Bronchial epithelial cell (primary cell): ENCODE measurements at places on chromosomes 5 and 9. TPM values are rescaled to one million over a fixed set of nuclear protein-coding genes. Genes with fewer than 3 reads are reported as not detected.
A peak's percentile ranks its signal among the peaks of the same experiment; 100 is the strongest.

DNA sequence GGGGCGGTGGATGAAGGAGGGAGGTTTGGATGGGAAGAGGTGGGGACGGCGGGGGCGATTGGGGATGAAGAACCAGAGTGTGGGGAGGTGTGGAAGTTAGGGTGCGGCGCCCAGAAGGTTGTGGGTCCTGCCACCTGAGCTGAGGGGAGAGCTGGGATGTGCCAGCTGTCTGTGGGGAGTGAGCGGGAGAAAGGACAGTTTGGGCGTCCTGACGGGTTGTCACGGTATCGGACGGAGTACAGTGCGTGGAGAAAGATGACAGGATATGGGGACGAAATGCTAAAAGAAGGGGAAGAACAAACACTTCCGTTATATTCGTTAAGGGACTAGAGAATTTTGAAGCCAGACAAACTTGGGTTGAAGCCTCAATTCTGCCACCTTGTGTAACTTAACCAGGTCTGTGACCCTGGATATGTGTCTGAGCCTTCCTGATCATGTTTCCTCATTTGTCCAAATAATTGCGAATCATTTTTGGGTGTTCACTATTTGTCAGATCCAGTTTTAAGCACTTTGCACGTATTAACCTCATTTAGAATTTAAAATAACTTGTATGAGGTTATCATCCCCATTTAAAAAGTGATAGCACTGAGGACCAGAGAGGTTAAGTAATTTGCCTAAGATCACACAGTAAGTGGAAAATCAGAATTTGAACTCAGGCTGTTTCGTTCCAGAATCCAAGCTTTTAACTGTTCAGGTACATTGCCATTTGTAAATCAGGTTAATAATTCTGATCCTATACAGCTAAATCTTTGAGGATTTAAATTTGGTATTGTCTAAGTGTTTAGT lies 689 bp downstream of the CNTRL start:
- peak; percentile 38 for DNase-seq

DNA sequence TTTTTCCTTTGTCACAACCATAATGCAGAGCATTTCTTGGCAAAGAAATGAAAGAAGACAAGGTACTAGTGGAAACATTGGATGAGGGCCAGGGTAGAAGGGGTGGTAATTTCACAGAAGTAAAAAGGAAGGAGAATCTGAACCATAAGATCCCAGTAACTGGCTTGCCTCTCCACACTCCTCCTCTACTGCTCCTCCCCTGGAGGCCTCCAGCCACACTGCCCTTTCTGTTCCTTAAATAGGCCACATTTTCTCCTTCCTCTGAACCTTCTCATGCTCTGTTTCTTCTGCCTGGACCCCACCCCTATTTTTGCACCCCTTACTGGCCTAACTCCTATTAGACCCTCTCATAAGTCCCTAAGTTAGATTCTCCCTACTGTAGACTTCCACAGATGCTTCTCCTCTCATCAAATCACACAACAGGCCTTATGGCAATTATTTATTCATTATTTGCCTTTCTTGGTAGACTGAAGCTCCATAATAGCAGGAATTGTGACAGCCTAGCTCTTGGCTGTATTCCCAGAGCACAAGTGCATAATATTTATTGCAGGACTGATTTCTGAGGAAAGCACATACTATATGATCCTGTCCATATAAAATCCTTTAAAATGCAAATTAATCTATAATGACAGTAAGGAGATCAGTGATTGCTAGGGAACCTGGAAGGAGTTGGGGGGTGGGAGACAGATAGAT lies 31.3 kb upstream of the GRIA1 start:
- DNase-seq = no peak

DNA sequence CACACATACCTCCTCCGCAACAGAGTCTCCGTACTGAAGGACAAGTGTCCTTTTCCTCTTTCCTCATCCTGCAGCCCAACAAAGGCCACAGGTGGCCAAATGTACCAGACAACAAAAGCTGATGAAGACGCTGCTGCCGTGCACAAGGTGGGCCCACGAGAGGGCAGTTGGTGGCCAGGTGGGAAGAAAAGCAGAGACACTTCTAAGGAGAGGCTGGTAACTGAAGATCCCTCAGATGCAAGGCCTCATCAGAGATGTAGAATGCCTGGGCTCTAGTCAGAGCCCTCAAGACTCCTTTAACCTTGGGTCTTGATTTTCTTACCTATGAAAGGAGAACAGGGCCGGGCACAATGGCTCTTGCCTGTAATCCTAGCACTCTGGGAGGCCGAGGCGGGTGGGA lies 75.7 kb downstream of the NRG2 start:
- no peak for DNase-seq

DNA sequence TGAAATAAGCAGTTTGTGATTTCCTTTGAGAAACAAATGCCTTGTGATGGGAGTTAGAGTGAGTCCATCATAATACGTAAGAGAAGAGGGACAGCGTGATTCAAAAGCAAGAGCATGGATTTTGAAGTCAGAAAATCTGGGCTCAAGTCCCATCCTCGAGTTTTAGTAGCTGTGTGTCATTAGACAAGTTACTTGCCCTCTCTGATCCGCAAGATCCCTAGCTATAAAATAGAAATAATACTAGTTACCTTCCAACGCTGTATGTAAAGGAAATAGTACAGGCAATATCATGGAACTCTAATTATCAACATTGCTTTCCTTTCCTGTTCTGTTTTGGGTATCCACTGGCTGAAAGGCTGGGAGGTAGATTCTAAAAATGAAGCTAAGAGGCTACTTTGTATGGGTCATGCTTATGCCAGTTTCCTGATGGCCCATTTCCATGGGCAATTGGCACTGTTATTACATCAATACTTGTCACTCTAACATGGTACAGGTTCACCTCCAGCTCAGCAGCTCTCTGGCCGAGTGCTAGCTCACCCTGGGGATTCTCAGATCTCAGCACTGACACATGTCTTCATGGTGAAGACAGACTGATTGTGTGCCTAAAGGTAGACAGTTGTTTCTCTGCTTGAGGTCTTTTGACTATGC lies 241.7 kb upstream of the KLF4 start:
- DNase-seq = no peak

DNA sequence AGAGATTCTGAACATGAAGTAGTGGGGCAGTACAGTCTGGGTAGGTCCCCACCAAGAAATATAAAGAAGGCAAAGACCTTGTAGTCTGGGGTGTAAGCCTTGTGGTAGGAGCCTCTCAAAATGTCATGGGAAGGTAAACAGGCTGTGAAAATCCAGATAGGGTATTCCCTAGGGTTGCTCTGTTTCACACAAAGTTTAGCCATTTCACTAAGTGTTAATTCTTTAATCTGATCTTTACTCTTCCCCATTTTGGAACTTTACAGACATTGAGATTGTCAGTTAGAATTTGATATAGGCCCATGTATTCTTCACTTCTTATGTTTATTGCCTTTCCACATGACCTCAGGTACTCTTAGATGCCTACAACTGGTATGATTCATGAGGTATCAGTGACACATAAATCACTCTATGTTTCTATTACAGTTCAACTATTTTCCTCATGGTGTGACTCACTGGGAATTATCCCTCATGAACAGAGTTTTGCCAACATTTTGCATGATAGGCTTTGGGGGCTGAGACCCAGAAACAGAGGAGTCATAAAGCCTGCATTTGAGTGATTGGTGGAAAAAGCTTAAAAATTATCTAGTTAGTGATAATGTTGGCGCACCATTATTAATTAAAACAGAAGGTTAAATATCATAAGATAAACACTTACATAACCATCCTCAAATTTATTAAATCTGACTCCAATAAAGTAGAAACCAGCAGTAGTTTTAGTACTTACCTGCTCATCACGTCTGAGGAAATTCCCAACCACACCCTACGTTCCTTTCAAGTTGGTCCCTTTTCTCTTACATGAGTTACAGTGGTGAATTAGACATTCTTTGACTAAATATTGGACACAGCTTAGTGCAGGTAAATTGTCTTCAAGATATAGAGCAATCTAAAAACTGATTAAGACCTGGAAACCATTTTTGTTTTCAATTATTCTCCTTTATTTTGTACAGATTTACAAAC lies 399.8 kb upstream of the MEF2C start:
- DNase-seq = peak; percentile 95

- no peak for DNase-seq
Measured at GRCh38 chr9:22141908-22142307, 132.8 kb upstream of the CDKN2B start.

GRCh38 chr9:84404095-84404686 lies 63.6 kb upstream of the SLC28A3 start:
- DNase-seq = peak; percentile 12

DNA sequence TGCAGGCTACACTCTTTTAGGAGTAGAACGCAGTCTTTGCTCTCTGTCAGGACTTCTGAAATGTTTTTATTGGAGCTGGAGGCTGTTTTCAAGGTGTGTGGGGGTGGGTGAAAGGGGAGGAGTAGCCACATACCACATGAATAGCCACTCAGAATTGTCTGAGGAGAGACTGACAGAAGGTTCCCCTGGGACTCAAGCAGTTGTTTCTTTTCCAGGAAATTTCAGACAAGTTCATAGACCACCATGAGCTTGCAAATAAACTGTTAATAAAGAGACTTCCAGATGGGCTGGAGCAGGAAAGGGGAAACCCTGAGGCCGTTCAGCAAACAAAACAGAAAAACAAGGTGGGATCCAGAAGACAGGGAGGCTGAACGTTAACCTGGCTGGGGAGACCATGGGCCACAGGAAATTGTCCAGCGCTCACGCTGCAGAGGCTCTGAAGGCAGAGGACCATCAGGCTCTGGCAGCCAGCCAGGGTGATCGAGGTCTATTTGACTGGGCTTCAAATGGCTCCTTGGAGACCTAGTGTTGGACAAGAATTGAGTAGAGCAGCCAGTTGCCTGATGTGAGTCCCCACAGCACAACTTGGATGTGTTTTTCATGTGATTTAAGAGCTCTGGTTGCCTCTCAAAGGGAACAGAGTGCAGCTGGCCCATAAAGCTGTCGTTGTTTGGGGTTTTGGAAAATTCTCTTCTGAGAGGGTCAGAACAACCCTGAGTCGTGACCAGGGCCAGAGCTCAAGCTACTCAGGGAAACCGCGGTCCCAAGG lies 159.2 kb upstream of the RAI14 start:
- DNase-seq = no peak

- DNase-seq = peak; percentile 66
Measured at GRCh38 chr5:66892716-66893115, 296.5 kb downstream of the MAST4 start.

DNA sequence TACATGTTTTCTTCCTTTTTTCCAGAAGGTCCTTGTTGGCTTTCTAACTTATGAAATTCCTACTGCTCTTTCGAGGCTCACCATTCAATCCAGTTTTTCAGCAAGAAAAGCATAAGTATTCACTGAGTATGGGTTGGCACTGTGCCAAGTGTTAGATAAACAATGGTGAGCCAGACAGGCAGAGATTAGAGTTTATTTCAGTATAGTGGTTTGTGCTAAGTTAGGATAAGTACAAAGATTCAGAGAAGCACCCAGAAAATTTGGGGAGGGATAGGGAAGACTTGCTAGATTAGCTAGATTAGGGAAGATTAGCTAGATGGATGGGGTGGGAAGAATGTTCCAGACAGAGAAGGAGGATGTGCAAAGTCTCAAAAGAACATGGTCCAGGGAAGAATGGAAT lies 122.9 kb downstream of the OXCT1 start:
- DNase-seq = peak; percentile 22

DNA sequence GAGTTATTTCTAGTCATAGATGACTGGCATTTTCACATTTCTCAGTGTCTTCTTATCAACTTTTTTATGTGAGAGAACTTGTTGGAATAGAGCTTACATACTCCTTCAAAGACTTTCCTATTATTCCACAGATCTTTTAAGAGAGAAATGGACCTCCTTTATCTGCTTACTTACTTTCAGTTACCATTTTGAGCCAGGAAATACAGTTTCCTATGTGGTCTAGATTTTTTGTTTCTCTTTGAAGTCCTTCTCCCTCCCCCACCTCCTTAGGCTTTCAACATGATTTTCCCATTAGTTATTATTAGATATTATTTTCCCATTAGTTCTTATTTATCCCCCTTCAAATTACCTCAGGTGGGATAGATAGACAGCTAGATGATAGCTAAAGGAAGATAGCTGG lies 289.1 kb upstream of the ITGA1 start:
- no peak for DNase-seq

DNA sequence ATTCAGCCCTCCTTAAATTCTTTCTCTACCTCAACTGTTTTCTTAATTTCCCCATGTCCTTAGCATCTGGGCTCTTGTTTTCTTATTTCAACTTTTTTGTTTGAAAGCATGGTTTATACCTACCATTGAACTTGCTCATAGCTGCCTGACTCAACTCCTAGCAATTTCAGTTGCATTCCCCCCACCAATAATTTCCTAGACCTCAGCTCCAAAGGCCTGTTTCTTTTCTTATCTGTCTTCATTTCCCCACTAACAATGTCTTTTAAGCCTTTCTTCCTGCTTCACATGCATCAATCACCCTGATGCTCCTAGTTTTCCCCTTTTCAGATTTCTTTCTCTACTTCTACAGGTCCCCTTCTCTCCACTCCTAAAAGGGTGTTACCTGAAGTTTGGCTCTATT lies 129.7 kb upstream of the PDE4D start:
- no peak for DNase-seq

DNA sequence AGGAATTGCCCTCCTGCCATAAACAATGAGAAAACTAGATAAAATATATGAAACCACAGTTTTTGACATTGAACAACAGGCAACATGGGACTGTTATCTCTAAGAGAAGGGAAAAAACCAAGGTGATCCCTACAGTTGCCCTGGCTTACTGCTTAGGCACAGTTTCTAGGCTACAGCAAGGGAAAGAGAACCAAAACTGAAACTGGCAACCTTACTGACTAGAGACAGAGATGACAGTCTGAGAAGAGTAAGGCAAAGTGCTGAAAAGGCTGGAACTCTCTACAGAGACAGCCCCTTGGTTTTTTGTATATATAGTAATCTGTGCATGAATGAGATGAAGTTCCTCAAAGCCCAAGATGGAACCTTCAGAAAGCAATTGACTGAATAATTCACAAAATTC lies 36.2 kb upstream of the REEP2 start:
- no peak for DNase-seq

- peak; percentile 8 for DNase-seq
Measured at GRCh38 chr5:61884252-61884855, 421.7 kb upstream of the KIF2A start.

GRCh38 chr5:54944364-54944763 lies 41.0 kb downstream of the ESM1 start:
- DNase-seq = peak; percentile 42

DNA sequence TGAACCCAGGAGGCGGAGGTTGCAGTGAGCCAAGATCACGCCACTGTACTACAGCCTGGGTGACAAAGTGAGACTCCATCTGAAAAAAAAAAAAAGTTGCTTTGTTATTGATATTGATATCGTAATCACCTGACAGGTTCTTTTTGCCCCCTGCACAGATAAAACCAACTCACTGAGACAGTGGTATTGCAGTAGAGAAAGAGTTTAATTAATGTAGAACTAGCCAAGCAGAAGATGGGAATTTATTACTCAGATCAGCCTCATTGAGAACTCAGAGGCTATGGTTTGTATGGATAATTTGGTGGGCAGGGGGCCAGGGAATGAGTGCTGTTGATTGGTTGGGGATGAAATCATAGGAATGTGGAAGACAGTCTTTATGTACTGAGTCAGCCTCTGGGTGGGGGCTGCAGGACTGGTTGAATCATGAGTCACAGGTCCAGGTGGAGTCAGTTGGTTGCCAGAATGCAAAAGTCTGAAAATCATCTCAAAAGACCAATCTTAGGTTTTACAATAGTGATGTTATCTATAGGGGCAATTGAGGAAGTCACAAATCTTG lies 35.8 kb upstream of the MEGF10 start:
- peak; percentile 76 for DNase-seq

Gene SPATA31A7
- total RNA-seq = not detected in 2 replicates

Gene FBXW5
- total RNA-seq = 162 TPM in 2 replicates

Gene ADAMTS16
- total RNA-seq = not detected in 2 replicates

Gene HMHB1
- total RNA-seq = not detected in 2 replicates
